ENCODE measurements at places on chromosomes 2 and 18. TPM values are rescaled to one million over a fixed set of nuclear protein-coding genes. Genes with fewer than 3 reads are reported as not detected.

GRCh38 chr2:24855726-24856125, 62.5 kb downstream of the CENPO start:
- no peak for DNase-seq

GRCh38 chr2:119541476-119541875, 2.8 kb upstream of the CFAP221 start:
- no peak for DNase-seq

DNA sequence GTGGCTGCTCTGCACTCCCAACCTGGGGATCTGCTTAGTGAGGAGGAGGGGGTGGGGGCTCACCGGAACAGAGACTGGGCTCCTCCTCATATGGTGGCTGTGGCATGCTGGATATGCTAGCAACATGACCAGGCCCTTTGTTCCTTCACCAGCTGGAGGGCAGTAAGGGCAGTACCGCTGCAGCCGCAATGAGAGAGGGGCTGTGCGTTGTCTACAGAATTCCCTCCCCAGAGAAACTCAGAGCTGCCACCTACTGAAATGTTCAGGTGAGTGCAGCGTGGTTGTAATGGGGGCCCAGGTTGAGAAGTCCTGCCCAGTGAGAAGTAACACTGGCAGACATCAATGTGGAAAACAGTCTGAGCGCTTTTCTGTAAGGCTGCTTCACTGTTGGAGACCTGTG, 1211.9 kb upstream of the NXPH2 start:
- no peak for DNase-seq

Gene KLHL14
- total RNA-seq = not detected

GRCh38 chr18:77114415-77115191, 18.0 kb downstream of the MBP start:
- no peak for DNase-seq

GRCh38 chr2:174902506-174903263, 102.5 kb downstream of the CHN1 start:
- DNase-seq = no peak

Gene ATIC
- total RNA-seq = 129 TPM

- DNase-seq = peak; percentile 8
Observed at GRCh38 chr2:29219374-29219773, 104.2 kb downstream of the CLIP4 start.

Gene RIT2
- total RNA-seq = not detected

DNA sequence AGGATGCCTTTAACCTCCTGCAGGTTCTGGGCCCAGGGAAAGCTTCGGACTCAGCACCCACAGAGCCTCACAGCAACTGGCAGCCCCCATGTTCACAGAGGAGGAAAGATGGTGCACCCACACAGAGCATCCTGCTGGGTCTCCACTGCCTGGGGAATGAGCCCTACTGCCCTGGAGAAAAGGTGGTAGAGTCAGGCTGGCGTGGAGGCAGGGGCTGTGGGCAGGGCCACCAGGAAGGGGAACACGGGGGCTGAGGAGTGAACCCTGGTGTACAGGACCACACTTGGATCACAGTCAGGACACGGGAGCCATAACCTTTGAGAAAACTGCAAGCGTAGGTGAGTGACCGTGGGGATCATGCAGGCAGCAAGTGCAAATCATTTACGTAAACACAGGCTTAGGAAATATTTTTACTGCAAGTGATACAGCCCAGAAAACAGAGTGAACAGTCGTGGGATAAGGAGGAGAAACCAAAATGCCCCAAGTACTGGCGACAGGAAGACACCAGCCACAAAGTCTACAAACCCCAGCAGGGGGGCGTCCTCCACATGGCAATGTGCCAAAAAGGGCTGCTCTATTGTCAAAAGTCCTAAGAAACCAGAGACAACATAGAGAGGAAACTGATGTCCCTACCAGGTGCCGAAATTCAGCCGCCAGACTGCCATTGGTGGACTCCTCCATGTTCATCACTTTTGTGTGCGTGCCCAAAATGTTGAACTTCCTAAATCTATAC, 27.6 kb downstream of the STAT1 start:
- DNase-seq = no peak

DNA sequence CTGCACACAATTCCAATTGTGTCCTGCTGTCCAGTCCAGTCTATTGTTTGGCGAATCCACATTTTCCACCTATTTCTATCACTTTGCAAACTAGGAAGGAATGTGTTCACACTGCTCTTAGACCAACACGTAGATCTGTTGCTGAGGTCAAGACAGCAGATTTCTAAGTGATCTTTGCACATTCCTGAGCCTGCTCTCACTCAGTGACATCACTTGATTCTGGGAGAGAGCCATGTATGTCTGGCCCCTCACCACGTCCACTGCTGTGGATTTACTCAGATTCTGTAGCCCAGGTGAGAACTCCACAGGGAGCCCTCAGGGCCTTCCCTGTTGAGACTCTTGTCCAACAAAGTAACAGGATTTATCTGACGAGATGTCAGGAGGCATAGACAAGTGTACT, 317.2 kb downstream of the TSN start:
- no peak for DNase-seq

Gene DNAH6
- total RNA-seq = 0.50 TPM

GRCh38 chr18:77078690-77079070, 53.9 kb downstream of the MBP start:
- no peak for DNase-seq

DNA sequence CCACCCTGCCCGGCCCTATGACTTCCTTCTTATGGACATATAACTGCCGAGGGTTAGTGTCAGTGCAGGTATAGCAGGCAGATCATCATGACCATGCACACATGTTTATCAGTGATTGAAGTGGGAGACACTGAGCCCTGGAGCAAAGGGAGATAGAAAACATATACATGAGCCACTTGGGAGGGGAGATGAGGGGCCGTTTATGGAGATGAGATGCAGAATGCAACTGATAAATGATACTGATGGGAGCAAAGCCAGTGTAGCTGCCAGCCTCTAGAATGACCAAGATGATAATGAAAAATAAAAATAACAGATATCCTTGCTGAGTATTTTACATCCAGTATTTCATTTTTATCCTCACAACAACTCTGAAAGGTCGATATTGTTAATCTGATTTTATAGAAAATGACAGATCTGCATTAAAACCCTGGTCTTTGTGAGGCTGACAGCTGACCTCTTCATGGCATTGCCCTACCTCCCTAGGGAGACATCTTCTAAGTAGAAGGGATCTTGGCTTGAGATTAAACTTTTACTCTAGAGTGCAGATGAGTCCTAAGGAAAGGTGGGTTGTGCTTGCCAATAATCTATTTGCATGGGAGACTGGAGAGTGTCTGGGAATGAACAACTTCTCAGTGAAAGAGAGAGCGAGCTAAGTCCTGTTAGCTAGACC, 178.4 kb upstream of the LHCGR start:
- no peak for DNase-seq

GRCh38 chr2:235692671-235693171, 198.9 kb downstream of the AGAP1 start:
- no peak for DNase-seq

GRCh38 chr2:45713136-45713535, 61.7 kb downstream of the PRKCE start:
- no peak for DNase-seq

Gene CENPA
- total RNA-seq = 43.1 TPM

- DNase-seq = no peak
Observed at GRCh38 chr2:77652499-77652898, 130.3 kb upstream of the LRRTM4 start.

DNA sequence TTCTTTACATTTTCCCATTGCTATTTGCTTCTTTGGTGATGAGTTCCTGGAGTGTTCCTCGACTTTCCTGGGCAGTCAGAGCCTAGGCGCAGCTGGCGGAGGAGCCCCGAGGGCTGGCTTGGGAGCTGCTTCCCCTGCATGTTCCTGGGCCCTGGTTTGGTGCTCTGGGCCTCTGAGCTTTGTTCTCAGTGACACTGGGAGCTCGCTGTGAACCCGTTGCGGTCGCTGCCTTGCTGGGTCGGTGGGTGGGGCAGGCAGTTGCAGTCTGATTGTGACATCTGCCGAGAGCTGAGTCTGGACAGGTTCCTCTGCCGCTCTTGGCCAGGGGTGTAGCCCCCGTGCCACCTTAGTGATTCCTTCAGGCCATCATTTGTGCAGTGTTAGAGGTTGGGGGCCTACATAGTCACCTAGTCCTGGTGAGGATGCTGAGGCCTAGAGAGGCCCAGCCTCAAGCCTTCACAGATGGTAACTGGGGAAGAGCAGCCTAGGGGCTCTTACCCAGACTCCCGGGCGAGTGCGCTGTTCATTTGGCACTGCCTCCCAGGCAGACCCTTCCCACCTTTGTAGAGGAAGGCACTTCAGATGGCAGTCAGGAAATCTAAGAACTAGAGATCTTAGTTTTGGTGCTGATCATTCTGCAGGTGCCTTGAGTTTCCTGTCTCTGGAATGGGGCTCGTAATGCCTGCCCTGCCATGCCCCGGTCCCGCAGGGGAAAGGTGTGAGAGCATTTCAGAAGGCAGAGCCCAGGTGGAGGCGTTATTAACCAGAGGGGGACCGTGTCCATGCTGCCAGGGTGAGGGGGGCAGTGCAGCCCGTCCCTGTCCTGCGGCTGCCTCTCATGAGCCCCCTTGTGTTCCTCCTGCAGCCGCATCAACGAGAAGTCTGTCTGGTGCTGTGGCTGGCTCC, 8.4 kb downstream of the ASB1 start:
- no peak for DNase-seq

GRCh38 chr18:35936951-35937350, 35.5 kb upstream of the RMP24 start:
- DNase-seq = no peak

DNA sequence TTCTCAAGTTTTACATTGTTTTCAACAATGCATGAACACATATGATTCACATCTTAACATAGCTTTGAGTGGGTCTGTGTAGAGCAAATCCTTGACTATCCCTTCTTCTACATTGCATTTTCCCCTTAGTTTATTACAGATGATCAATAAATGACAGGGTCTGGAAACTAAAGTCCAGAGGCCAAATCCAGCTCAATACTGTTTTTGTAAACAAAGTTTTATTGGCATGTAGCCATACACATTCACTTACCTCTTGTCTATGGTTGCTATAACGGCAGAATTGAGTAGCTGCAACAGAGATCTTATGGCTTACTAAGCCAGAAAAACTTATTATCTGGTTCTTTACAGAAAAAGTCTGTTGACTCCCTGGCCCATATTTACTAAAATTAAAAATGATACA, 12.8 kb downstream of the FANCL start:
- DNase-seq = no peak

- DNase-seq = no peak
Observed at GRCh38 chr2:47283659-47284058, 119.3 kb upstream of the MSH2 start.

- DNase-seq = no peak
Observed at GRCh38 chr2:56874717-56875116, 690.9 kb downstream of the CCDC85A start.

Gene GCG
- total RNA-seq = not detected

DNA sequence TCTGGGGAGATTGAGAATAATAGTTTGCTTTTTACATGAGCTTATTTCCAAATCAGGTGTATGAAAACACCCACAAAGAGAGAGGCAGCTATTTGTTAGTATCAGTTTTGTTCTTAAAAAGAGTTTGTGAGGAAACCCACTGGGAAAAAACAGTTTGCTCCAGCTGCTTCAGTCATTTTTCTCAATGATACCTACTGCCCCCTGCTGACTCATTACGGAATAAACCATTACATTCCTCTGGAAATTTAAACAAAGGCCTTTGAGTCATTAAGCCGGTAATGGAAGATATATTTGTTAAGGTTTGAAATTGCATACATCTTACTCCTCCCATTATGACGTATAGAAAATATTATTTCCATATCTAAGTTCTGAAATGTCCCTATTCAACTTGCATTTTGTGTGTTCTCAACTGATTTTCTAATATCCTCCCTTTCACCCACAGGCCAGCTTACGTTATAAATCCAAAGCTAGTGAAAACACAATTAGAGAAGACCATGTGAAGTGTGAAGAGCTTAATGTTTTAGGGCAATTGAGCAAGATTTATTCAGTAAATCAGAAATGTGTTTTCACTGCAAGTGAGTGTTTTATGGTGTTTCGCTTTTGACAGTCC, 761.6 kb downstream of the DSC3 start:
- DNase-seq = no peak

GRCh38 chr2:240819858-240820606, at the start of gene KIF1A:
Gene KIF1A, minus strand, starts transcription at chr2:240820219. Its CDS starts 22,467 bp downstream, at chr2:240797752.
- DNase-seq = peak; percentile 10

GRCh38 chr2:237585590-237586221, 4.8 kb downstream of the RAB17 start:
- no peak for DNase-seq

DNA sequence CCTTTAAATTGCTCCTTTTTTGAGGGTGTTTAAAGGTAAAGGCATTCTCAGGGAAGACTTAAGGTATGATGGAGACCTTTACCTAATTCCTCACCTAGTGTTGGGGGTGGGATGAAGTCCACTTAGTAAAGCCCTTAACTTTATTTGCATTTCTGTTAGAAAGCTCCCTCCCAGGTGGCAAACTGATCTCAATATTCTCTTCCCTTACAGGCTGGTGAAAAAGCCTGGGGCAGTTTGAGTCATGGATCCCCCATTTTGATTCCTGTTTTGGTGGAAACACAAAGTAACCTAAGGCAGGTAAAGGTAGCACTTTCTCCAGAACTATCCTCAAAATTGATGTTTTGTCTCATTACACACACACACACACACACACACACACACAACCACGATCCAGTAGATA, 33.8 kb upstream of the HNRNPA3 start:
- DNase-seq = no peak

Gene ZNF142
- total RNA-seq = 41.4 TPM

DNA sequence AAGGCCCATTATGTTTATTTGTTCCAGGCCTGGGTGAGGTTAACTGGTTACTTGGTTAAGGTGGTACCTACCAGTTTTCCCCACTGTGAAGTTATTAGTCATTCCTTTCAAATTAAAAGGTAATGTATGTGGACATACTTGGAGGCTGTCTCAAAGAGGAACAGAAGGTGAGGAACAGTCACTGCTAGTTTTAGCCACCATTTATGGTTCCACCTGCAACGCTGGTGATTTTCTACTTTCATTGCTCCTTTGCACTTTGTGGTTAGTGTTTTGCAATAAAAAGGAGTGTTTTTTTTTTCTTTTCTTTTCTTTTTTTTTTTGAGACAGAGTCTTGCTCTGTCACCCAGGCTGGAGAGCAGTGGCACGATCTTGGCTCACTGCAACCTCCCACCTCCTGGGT, 6.1 kb upstream of the ST6GAL2 start:
- DNase-seq = no peak

- peak; percentile 73 for DNase-seq
Observed at GRCh38 chr2:96325884-96326255, 753 bp downstream of the ITPRIPL1 start.

- DNase-seq = no peak
Observed at GRCh38 chr2:96151595-96152303, 6.5 kb upstream of the DUSP2 start.

Gene REEP1
- total RNA-seq = not detected

GRCh38 chr2:212926940-212927339, 224.5 kb downstream of the IKZF2 start:
- DNase-seq = no peak

GRCh38 chr2:215405722-215406581, 29.9 kb downstream of the FN1 start:
- no peak for DNase-seq

Measured in activated CD4-positive, alpha-beta memory T cell treated with anti-CD3 and anti-CD28 coated beads, Interleukin-2, amount 10 ng/mL, durations not matched to agents 7 days and 5 days (primary cell).